ENCODE measurements at places on chromosomes 3 and 15.

- DNase-seq, result no peak
Observed at GRCh38 chr3:168431491-168431890, 335.8 kb upstream of the GOLIM4 start.

- DNase-seq, result no peak
Observed at GRCh38 chr3:156353563-156353962, 201.4 kb downstream of the SSR3 start.

DNA sequence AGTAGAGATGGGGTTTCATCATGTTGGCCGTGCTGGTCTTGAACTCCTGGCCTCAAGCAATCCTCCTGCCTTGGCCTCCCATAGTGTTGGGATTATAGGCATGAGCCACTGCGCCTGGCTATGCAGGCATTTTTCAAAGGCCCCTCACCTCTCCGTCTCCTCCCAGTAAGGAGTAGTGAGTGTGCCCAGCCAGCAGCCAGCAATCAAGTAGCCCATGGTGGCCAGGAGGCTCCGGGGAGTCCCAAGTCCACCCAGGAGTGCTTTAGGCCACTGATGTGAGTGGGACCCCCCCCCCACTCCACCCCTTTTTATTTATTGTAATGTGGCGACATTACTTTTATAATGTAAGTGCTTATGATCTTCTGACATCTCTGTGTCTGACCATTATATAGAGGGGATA, 8.1 kb downstream of the ISG20 start:
- DNase-seq, result no peak

GRCh38 chr3:103158183-103158582, 723.4 kb downstream of the ZPLD1 start:
- DNase-seq, result no peak

- no peak for DNase-seq
Observed at GRCh38 chr3:155418407-155418806, 124.9 kb upstream of the STRIT1 start.

DNA sequence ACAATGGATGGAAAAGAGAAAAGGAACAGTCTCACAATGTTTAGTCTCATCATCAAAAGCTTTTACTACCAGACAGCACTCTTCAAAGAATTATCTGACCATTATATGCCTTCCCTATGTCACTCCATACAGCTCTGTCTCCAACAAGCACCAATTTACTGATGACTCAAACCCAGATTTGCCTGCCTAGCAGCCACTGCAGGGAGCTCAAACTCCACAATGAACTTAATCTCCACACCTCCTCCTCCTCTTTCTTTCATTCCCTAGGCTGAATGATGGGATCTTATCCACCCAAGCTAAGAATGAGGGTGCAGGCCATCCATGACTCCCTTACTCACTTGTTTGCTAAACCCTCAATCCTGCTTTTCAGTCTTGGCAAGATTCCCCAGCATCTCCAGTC, 45.5 kb downstream of the NBEAL2 start:
- no peak for DNase-seq

GRCh38 chr3:189845069-189845468, 213.9 kb downstream of the TP63 start:
- no peak for DNase-seq

GRCh38 chr15:100901296-100901695, 17.9 kb upstream of the LRRK1 start:
- no peak for DNase-seq

DNA sequence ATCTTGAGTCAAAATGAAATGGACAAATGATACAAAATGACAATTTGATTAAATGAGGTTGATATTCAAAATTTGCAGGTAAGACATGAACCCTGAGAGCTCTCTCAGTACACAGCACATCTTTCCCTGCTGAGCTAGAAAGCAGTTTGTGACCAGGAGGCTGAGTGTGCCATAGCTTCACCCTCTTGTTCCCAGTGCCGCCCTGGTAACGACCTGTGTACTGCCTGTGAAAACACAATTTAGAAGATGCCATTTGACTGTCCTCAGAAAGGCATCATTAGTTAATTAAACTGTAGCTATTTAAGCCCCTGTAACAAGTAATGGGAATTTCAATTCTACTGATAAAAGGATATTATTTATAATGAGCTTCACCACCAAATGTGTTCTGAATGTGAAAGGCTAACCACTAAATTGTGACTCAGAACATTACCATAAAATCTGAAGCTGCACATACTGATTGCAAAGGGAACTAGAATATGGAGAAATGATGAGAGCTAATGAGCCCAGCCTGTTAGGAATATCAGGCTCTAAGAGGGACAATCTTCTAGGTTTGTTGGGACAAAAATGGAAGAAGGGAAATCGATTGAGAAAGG, 212.9 kb upstream of the ARPP21 start:
- DNase-seq, result no peak

DNA sequence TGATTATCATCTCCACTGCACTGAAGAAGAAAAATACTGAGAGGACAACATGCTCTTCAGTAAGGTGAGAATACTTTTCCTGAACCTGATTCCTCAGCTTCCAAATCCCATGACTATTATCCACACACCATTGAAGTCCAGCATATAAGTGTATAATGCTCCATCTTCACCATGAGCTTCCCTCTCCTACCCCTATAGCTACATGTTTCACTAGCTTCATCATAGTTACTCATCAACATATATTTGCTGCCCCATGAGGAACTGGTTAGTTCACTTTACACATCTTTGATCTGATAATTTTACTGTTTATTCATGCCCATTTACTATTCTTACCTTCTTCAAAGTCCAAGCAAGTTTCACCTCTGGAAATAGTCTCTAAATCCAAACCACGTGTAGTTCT, 908.5 kb upstream of the SEMA6D start:
- DNase-seq, result no peak

- DNase-seq, result no peak
Observed at GRCh38 chr3:126353694-126354321, 3.4 kb downstream of the KLF15 start.

DNA sequence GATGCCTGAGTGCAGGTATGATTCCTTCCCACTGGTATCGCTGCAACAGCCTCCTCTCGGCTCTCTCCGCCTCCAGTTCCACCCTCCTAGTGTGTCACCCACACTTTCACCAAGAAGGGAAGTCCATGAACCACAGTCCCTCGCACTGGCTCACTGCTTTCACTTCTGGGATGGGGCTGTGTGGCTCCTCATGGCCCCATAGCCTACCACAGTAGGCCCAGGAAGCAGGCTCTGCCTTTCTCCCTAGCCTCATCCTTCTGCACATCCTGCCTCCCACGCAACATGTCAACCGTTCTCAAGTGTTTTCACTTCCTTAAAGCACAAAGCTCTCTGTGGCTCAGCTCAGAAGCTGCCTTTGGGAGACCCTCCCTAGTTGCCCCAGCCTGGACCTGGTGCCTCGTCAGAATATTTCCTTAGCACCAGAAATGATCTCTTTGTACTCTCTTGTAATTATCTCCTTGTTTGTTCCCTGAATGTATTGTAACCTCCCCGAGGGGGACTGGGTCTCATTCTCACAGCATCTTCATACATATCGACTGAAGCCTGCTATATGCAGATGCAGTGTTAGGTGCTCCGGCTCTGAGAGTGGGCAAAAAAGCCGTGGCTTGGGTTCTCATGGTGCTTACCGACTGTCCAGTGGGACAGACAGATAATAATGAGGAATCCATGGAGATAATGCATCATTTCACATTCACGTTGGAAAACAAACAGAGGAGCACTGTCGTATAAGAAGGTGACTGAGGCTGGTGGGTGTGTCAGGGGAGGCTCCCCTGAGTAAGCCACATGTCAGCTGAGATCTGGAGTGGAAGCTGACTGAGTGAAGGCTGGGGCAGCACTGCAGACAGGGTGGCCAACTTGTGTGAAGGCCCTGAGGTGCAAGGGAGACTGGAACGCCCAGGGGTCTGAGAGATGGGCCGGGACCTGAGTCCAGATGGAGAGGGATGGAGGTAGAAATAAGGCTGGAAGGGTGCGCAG, 107.1 kb downstream of the DGKG start:
- no peak for DNase-seq

GRCh38 chr3:197782230-197782629, 8.8 kb upstream of the LRCH3 start:
- no peak for DNase-seq

DNA sequence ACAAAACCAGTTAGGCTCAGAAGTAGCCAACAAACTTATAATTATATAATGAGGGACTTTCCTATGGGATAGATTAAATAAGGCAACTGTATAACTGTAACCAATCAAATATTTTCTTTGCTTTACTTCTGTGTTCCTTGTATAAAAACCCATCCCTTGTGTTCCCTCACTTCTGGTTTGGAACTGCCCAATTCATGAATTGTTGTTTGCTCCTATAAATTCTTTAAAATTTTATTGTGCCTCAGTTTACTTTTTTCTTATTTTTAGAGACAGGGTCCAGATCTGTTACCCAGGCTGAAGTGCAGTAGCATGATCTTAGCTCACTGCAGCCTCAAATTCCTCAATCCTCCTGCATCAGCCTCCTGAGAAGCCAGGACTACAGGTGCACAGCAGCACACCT, 155.7 kb downstream of the SMAD6 start:
- DNase-seq, result no peak

DNA sequence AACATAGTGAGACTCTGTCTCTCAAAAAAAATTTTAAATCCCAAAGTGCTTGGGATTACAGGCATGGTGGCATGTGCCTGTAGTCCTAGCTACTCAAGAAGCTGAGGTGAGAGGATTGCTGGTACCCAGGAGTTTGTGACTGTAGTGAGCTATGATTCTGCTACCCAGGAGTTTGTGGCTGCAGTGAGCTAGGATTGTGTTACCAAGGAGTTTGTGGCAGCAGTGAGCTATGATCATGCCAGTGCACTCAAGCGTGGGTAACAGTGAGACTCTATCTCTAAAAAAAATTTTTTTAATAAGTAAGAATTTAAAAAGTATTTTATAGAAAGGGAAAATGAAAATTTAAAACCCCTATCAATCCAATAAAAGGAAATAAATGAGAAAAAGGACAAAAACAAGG, 69.5 kb downstream of the FAIM start:
- no peak for DNase-seq

- DNase-seq, result no peak
Observed at GRCh38 chr15:57221134-57221533, 155.2 kb upstream of the CGNL1 start.

DNA sequence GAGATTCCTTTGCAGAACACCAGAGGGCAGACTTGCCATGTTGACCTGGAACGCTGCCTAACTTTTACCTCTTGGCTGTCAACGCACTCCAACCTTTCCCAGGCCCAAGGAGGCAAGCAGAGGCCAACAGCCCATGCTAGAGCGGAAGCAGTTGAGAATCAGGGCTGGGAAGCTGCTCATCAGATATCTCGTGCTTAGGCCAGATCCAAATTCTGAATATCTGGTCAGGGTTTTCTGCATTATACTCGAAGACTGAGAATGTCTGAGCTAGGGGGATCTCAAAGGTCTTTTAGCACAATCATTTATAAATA, 2.5 kb downstream of the XIRP1 start:
- no peak for DNase-seq

- no peak for DNase-seq
Observed at GRCh38 chr15:48940508-48940907, 23.2 kb downstream of the SHC4 start.

GRCh38 chr3:65672871-65673815, 365.6 kb downstream of the MAGI1 start:
- no peak for DNase-seq

DNA sequence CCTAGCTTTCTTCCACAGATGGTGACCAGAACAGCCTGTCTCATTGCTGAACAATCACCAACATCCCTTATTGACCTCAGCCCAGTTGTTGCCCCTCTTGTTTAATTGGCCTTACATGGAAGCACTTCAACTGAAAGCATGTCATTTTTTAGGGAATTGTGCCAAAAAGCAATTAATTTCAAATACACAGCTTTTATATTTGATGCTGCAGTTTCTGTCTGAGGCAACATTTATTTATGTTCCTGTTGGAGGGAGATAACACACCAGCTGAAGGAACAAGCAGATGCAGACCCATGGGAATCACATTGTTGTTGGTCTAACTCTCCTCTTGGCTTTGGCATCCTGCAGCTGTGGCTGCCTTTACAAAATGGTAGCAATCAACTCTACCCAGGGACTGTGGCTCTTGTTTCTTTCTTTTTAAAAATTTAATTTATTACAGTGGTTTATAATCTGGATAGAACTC, 498.1 kb upstream of the RGMA start:
- no peak for DNase-seq

DNA sequence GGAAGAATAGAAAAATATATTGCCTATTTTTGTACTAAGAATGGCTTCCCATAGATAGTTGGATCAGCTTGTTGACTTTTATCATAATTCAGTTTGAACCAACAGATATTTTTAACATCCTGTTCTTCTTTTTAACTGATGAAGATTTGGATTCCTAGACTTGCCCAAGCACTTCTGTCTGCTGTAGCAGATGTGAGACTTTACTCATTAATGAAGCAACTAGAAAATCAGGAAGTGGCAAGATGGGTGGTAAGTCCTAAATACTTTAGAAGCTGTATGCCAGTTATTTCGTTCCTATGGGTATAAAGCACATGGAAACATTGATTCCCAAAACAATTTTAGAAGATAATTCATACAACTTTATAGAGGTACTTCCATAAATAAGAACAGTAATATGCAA, 8.4 kb downstream of the PIGB start:
- no peak for DNase-seq

- DNase-seq, result no peak
Observed at GRCh38 chr3:52866427-52866826, 30.9 kb downstream of the STIMATE start.

DNA sequence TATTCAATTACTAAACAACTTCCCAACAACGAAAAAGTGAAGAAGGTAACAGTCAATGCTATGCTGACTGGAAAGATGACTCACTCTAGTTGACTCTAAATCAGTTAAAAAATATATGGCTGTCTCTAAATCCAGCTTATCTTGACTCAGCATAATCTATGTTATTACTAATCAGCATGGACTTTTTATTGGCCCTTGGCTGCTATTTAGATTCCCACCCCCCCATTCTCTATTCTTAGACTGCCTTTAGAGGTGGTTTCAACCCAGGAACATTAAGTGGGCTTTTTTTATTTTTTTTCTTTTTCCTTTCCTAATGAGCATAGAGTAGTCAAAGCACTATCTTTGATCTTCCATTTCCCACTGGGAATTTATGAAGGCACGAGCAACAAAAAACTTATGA, 1.9 kb downstream of the PCOLCE2 start:
- DNase-seq, result no peak
